ENCODE measurements at places on chromosomes 5 and 9.

DNA sequence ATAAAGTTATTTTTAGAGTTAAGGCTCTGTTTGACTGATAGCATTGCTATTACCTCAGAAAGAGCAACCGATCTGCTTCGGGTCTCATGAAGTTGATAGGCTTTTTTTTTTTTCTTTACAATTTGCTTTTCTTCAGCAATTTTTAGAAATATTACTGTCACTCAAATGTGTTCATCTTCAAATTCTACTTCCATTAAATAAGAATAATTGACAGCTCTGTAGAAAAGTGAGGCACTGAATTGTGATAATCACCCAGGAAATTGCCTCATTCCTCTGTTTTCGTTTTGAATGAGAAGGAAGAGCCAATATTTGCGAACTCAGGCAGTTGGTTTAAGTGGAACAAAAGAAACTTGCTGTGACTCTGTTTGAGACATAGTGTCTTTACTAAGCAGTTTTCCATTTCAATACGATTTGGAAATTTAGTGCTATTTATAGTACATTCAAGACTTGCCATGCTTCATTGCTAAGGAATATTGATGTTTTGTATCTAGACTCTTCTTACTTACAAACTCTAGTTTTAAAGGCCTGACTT lies 700.5 kb upstream of the CDH10 start:
- H3K4me1 ChIP-seq, result no peaks in the 10 kb centered on the region
- no peak for DNase-seq
- H3K27me3 ChIP-seq, result no peaks in the 10 kb centered on the region
- H3K36me3 ChIP-seq, result no peaks in the 10 kb centered on the region

GRCh38 chr5:31948006-31948405 lies 226.1 kb downstream of the GOLPH3 start:
- no peaks in the 10 kb centered on the region for H3K36me3 ChIP-seq
- H3K27me3 ChIP-seq, result peaks cover 22% of the 10 kb centered on the region
- H3K27ac ChIP-seq, result no peak overlapping the region
- no peak for DNase-seq
- H3K4me1 ChIP-seq, result no peaks in the 10 kb centered on the region

DNA sequence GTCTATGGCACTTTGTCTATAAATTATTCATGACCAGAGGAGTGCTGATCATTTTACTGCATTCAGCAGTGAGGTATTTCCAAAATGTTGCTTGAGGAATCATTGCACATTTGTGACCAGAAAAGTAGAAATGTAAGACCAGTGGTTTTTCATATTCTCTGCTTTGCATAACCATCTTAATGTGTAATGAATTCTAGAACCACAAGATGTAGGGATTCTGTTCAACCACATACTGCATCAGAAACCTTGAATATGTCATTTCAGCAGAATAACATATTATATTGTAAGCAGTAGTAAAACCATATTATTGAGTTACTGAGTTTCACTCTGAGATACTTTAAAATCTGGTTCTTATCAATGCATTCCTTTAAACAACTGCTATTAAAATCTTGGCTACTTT lies 1243.4 kb downstream of the MAT2B start:
- no peaks in the 10 kb centered on the region for H3K4me1 ChIP-seq
- no peak for DNase-seq
- H3K27me3 ChIP-seq, result no peaks in the 10 kb centered on the region
- H3K4me3 ChIP-seq, result no peak overlapping the region
- no peak overlapping the region for H3K27ac ChIP-seq

GRCh38 chr5:145341842-145342241 lies 493.3 kb downstream of the PRELID2 start:
- H3K4me1 ChIP-seq, result peaks cover 38% of the 10 kb centered on the region
- H3K36me3 ChIP-seq, result peaks cover 30% of the 10 kb centered on the region
- no peaks in the 10 kb centered on the region for H3K27me3 ChIP-seq
- H3K27ac ChIP-seq, result peak overlapping the region; percentile 46
- peak overlapping the region; percentile 3 for H3K4me3 ChIP-seq

DNA sequence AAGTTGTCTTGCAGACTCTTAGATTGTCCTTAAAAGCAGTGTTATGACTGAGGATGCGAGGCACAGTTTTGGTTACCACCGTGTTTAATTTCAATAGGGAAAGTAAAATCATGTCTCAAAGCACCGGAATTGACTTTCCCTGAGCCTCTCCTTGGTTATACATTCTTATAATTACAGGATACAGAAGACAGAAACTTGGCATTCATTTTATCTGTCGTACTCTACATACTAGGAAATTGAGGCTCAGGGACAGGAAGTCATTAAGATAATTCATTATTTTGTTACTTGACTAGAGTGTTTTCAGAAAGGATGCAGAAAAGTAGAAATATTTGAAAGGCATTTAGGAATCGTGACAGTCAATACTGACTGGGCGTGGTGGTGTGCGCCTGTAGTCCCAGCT lies 54.0 kb upstream of the SPATA31D4 start:
- peak overlapping the region; percentile 81 for H3K27ac ChIP-seq
- H3K4me3 ChIP-seq, result no peak overlapping the region
- H3K36me3 ChIP-seq, result no peaks in the 10 kb centered on the region
- no peaks in the 10 kb centered on the region for H3K27me3 ChIP-seq

- H3K27ac ChIP-seq, result no peak overlapping the region
- no peaks in the 10 kb centered on the region for H3K27me3 ChIP-seq
- no peak for DNase-seq
- peaks cover 53% of the 10 kb centered on the region for H3K36me3 ChIP-seq
- H3K4me1 ChIP-seq, result no peaks in the 10 kb centered on the region
These were observed 107.5 kb downstream of the GALNT10 start for GRCh38 chr5:154298065-154298464.

DNA sequence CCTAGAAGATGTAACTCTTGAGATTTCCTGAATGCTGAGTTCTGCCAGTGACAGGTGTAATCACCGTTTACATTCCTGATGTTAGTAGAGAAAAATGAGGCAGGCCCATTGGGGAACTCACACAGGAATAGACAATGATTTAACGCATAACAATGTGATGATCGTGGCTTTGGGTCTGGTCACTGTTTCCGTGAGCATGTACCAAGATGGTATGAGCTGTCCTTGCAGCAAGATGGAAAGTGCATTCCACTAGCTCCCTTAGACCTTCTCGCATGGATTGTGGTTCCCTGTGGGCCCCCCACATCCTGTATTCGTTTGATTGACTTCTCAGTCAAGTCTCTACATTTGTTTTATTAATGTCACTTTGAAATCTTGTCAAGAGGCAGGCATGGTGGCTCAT lies 124.0 kb upstream of the DAP start:
- peak; percentile 87 for DNase-seq
- peaks cover 2% of the 10 kb centered on the region for H3K27me3 ChIP-seq
- peaks cover 18% of the 10 kb centered on the region for H3K36me3 ChIP-seq
- H3K27ac ChIP-seq, result peak overlapping the region; percentile 78
- H3K4me1 ChIP-seq, result peaks cover 23% of the 10 kb centered on the region
- H3K4me3 ChIP-seq, result peak overlapping the region; percentile 48

- no peaks in the 10 kb centered on the region for H3K36me3 ChIP-seq
- no peaks in the 10 kb centered on the region for H3K4me1 ChIP-seq
- H3K27me3 ChIP-seq, result peaks cover 35% of the 10 kb centered on the region
- H3K27ac ChIP-seq, result no peak overlapping the region
- no peak overlapping the region for H3K4me3 ChIP-seq
These were observed 47.4 kb downstream of the MFAP3 start for GRCh38 chr5:154086146-154086545.

- H3K4me1 ChIP-seq, result no peaks in the 10 kb centered on the region
- DNase-seq, result peak; percentile 16
- H3K4me3 ChIP-seq, result no peak overlapping the region
- no peak overlapping the region for H3K27ac ChIP-seq
- H3K27me3 ChIP-seq, result peaks cover 4% of the 10 kb centered on the region
These were observed 277.6 kb upstream of the ADAMTS16 start for GRCh38 chr5:4862500-4862899.

DNA sequence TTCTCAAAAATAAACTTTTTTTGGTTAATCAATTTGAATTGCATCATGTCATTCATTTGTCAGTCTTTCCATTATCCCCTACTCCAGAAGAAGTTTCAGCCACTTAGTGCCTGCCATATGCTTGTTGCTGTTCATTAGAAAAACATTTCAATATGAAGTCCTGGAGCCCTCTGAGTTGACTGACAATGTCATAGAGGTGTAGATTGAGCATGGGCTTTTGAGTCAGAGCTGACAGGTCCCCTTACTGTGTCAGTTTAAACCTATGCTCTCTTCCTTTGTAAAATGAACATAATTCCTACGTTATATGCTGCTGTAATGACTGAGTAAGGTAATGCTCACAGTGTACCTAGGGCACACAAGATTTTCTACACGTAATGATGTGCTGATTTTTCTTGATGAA lies 114.0 kb downstream of the CTNND2 start:
- H3K4me3 ChIP-seq, result no peak overlapping the region
- no peaks in the 10 kb centered on the region for H3K4me1 ChIP-seq
- peaks cover 1% of the 10 kb centered on the region for H3K36me3 ChIP-seq
- H3K27ac ChIP-seq, result no peak overlapping the region
- DNase-seq, result no peak

DNA sequence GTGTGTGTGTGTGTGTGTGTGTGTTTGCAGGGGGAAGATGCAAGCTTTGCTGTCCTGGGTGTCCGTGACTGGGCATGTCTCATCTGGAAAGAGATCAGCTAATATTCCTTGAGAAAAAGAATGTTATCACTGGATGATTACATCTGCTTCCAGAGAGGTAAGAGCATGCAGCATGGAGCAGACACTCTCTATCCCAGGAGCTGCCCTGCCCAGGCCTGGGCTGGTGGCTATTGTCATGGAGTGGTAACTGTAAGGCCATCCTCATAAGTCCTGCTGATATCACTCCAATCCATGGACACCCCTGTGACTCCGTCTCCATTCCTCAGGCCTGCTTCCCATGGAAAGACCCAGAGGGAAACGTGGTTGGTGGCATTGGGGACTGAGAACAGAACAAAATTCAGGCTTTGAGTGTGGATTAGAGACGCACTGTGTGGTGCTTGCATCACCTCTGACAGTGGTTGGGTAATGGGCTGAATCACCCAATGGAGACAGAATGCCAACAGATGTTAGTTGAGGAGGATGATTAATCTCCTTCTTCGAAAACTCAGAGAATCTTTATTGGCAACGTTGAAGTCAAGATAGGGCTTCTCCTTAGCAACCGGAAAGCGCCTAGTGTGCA lies 52.0 kb upstream of the KCNIP1 start:
- no peaks in the 10 kb centered on the region for H3K36me3 ChIP-seq
- H3K4me3 ChIP-seq, result no peak overlapping the region
- H3K27ac ChIP-seq, result no peak overlapping the region
- peak; percentile 7 for DNase-seq

- peaks cover 8% of the 10 kb centered on the region for H3K36me3 ChIP-seq
- peak overlapping the region; percentile 61 for H3K27ac ChIP-seq
These were observed 14.6 kb upstream of the BNC2 start for GRCh38 chr9:16884952-16885513.

DNA sequence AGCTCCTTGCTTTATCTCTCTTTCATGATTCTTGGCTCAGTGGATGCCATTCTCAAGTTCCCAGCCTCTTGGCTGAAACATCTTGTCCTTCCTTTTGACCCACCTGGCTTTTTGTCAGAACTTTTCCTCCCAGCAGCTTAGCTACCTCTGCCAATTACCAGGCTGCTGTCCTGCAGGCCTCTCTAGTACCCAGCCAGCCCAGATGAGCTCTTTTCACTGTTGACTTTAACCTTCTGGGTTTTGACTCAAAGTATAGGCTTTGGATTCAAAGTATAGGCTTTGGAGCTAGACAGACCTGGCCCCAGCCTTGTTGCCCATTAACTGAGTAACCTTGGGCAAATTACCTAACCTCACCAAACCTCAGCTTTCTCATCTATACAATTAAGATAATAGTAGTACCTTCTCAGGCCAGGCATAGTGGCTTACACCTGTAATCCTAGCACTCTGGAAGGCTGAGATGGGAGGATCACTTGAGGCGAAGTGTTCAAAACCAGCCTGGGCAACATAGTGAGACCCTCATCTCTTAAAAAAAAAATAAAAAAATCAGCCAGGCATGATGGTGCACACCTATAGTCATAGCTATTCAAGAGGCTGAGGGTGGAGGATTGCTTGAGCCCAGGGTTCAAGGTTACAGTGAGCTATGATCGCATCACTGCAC lies 6.6 kb upstream of the TMEFF1 start:
- H3K4me1 ChIP-seq, result peaks cover 14% of the 10 kb centered on the region
- no peak overlapping the region for H3K27ac ChIP-seq
- H3K36me3 ChIP-seq, result no peaks in the 10 kb centered on the region
- no peaks in the 10 kb centered on the region for H3K27me3 ChIP-seq

- H3K27ac ChIP-seq, result no peak overlapping the region
- H3K4me1 ChIP-seq, result no peaks in the 10 kb centered on the region
- H3K27me3 ChIP-seq, result no peaks in the 10 kb centered on the region
These were observed 564.3 kb downstream of the ZNF608 start for GRCh38 chr5:124182133-124182532.

DNA sequence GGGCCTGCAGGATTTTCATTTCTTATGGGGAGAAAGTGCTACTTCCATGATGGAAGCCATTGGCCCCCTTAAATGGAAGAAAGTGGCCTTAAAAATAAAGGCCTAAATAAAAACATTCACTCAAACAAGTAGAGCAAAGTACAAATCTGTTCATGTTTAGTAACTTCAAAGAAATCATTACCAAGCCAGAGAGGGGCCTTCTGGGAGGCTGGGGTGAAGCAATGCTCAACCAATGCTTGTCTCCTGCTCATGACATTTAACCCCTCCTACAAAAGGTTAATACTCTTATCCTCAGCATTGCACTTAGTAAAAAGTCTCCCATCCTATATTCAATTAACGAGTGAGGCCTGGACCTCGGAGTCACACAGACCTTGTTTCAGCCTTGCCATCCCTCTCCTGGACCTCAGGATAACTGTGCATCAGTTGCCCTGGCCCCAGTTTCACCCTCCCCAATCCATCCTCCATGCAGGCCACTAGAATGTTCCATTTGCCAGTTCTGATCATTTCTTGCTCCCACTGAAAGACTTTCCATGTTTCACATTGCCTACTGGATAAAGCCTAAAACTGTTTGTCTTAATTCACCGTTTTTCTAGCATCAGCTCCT lies 36.9 kb upstream of the ALDH1B1 start:
- H3K27ac ChIP-seq, result no peak overlapping the region
- no peaks in the 10 kb centered on the region for H3K4me1 ChIP-seq
- H3K27me3 ChIP-seq, result peaks cover 42% of the 10 kb centered on the region

DNA sequence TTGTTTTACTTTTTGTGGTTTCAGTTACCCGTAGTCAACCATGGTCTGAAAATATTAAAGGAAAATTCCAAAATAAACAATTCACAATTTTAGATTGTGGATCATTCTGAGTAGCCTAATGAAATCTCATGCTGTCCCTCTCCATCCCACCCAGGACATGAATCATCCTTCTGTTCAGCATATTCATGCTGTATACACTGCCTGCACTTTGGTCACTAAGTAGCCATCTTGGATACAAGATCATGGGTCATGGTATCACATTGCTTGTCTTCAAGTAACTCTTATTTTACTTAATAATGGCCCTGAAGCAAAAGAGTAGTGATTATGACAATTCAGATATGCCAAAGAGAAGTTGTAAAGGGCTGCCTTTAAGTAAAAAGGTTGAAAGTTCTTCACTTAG lies 536.5 kb upstream of the ACO1 start:
- H3K4me3 ChIP-seq, result no peak overlapping the region
- H3K36me3 ChIP-seq, result no peaks in the 10 kb centered on the region
- no peak overlapping the region for H3K27ac ChIP-seq

DNA sequence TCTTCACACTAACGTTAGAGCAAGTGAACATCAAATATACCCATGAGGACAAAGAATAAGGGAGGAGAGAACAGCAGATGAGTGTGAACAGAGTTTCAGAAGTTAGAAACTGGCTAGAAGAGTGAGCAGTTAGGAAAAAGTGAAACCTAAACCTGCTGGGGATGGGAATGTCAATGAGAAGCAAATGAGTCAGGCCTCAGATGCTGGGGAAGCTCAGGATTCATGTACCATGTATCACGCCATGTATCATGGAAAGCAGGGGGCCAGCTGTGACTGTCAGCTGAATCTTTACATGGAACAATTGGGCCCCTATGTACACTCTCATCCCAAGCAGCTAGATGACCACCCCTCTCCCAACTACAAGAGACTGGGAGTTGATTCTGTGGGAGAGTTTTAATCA lies 16.2 kb downstream of the GDF9 start:
- no peak overlapping the region for H3K27ac ChIP-seq
- no peaks in the 10 kb centered on the region for H3K27me3 ChIP-seq
- peaks cover 19% of the 10 kb centered on the region for H3K4me1 ChIP-seq
- peak overlapping the region; percentile 12 for H3K4me3 ChIP-seq
- peak; percentile 25 for DNase-seq
